ENCODE measurements at places on chromosomes 2 and 18.

- no peak for DNase-seq
These were observed 71.4 kb upstream of the NOSTRIN start for GRCh38 chr2:168731002-168731401.

DNA sequence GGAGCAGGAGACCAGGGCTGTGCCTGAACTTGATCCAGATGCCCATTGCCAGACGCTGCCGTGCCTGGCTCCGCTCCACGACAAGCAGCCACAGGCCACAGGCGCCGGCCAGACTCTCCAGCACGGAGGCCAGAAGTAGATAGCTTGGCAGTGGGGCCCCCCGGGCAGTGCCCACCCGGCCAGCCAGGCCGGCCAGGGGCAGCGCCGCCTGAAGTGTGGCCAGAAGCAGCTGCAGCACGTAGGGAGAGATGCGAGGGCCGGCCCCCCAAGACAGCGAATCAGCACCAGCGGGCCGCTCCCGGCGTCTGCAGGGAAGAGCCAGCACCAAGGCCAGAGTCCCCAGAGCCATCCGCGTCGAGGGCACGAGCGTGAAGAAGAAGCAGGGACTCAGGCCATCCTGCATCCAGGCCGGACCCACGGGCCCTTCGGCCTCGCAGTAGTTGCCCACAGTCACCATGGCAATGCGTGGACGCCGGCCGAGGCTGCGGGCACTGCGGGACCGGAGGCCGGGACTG lies 484 bp downstream of the ABCB6 start:
- no peak for DNase-seq

GRCh38 chr2:167318581-167318980 lies 430.3 kb downstream of the XIRP2 start:
- no peak for DNase-seq

GRCh38 chr2:10331702-10332401 lies 29.1 kb downstream of the HPCAL1 start:
- no peak for DNase-seq

GRCh38 chr18:8299054-8299980 lies 309.9 kb upstream of the RAB12 start:
- no peak for DNase-seq

DNA sequence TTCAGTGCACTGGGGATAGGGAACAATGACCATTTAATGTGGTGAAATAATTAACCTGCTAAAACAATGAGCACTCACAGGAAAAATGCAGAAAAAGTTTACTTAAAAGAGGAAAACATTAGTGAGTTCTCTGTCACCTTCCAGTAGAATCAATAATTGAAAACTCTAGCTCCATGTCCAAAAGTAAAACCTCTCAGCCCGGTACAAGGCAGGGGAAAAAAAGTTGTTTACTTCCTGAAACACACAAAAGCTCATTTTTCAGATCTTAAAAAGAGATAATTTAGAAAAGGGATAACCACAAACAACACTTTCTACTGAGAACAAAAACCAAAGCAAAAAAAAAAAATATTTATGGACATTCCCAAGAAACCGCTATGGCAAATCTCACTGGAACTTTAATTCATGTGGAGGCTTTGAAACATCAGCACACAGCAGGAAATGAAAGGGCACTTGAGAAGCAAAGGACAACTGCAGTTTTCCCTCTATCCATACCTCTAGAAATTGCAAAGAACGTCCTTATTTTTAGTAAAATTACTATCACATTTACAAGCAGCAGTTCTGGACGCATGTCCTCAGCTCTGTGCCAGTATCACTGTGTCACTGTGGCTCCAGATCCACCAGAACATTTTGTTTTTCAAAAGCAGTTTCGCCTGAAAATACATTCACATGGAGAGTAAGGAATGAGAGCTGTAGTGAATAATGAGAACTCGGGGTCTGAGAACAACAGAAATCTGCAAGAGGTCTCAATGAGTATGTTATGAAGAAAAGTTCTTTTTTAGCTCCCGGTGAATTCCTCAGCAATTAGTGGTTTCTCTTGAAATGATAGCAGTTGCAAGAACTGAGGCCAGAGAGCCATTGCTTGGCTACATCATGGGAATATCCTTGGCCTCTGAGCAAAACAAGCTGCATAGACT lies 44.7 kb upstream of the DNAH7 start:
- DNase-seq: no peak

DNA sequence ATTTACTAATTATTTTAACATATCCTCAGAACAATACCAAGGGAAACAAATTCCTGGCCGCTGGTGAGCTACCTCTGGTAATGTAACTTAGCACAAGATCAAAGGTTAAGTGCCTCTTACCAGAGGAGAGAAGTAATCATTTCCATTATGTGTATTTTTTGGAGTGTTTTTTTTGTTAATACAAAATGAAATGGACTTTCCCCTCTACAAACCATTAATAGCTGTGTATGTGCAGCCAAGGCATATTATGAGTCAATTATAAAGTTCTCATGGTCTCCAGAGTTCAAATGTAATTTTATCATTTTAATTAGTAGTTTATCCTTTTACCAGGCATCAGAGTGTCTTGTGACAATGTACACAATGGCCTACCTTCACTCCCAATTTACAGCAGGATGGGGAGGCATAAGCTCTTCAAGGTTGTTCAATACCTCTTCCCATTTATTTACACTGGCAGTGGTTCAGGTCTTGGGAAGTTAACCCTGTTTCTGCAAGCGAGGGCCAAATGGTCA lies 242.2 kb downstream of the TGIF1 start:
- no peak for DNase-seq

DNA sequence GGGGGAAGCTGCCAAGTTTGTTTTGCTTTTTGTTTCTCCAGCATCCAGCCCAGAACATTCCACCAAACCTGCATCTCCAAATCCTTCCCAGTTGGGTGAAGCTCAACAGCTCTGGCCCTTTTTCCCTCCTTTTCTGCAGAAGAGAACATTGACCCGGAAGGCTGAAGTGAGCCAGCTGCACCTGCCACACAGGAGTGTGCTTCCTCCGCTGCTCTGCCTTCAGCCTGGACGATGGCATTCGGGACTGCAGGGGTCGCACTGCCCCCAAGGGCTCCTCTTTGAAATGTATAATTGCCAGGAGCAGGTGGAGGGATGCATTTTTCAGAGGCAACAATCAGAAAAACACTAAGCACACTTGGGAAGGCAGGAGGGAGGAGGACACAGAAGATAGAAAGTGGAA lies 41.8 kb downstream of the ST8SIA5 start:
- no peak for DNase-seq

DNA sequence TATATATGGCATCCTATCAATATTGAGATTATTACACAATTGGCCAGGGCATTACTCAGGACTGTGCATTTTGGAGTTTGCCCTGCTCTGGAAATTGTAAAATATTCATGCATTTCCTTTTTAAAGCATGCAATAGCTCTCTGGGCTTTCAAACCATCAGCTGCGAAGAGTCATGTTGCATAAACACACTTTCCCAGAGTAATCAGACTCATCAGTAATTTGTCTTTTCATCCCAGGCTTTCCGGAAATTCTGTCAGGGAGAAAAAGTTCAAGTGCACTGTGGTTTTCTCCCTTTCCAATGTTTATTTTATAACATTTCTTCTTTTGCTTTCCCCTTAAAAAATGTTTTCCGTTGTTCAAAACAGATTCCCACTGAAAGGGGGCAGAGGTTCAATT lies 38.9 kb upstream of the FHL2 start:
- DNase-seq: no peak

DNA sequence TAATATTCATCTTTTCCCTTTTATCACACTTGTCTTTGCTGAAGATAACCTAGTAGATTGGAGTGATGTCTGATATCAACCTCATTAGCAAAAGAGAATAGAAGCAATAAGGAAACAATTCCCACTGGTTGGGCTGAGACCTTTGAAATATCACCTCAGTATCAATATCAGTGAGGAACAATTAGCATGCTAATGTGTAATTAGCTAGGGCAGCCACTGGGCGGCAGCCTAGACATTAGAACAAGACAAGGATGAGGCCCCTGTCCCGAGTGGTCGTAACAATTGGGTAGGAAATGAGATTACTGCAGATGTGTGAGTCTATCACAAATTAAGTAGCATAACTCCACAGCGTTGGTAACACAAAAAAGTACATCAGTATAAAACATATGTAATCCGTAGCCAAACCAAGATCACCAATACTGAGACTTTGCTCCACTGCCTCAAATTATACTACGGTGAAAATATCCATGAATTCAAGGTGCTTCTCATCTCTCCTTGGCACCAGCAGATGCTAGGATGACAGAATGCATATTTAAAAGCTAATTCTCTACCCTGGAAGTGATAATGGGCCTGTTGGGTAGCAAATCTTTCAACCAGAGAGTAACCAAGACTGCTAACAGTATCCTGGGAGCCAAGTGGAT lies 99.1 kb downstream of the ALPK2 start:
- peak; percentile 35 for DNase-seq

Measured in HCT116 (cell line).